Aorta (tissue), 5 donors: ENCODE measurements at places on chromosomes 13 and 19. TPM values are rescaled to one million over a fixed set of nuclear protein-coding genes. Genes with fewer than 3 reads are reported as not detected.

DNA sequence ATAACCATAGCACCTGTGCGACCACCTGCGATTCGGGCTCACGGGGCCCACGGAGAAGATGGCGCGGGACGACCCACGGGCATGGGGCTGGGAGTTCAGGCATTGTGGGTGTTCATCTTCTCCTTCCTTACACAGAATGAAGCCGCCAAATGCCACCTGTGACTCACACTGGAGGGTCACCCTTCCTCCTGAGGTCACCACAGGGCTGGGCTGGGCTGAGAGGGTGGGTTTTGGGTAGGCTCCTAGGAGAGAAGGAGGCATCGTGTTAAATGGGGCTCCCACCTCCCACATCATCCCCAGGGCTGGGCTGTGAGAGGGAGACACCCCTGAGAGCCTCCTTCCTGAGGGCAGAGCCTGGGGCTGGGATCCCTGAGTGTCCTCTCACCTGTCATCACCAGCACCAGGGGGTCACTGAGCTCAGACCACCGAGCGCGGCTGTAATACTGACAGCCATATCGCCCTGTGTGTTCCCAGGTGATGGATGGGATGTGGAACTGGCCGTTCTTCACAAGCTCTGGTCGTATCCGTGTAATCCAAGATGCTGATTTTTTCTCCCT, 1.4 kb downstream of the LILRB2 start:
- no peak overlapping the region for H3K4me3 ChIP-seq
- H3K27ac ChIP-seq, result no peak overlapping the region
- DNase-seq, result no peak
- no peaks in the 10 kb centered on the region for H3K36me3 ChIP-seq
- H3K4me1 ChIP-seq, result no peaks in the 10 kb centered on the region
- H3K27me3 ChIP-seq, result no peaks in the 10 kb centered on the region

- no peak for DNase-seq
- no peak overlapping the region for H3K4me3 ChIP-seq
- no peaks in the 10 kb centered on the region for H3K4me1 ChIP-seq
- no peaks in the 10 kb centered on the region for H3K36me3 ChIP-seq
These were observed 24.0 kb downstream of the SLC8A2 start for GRCh38 chr19:47447470-47448359.

GRCh38 chr19:55581145-55581822, 636 bp upstream of the ZNF579 start:
- H3K4me3 ChIP-seq, result peak overlapping the region; percentile 81
- peaks cover 2% of the 10 kb centered on the region for H3K36me3 ChIP-seq
- no peaks in the 10 kb centered on the region for H3K4me1 ChIP-seq
- peak overlapping the region; percentile 52 for H3K27ac ChIP-seq

GRCh38 chr19:31119951-31120690, 229.1 kb downstream of the TSHZ3 start:
- no peak overlapping the region for H3K27ac ChIP-seq
- H3K4me1 ChIP-seq, result no peaks in the 10 kb centered on the region
- H3K4me3 ChIP-seq, result no peak overlapping the region
- H3K36me3 ChIP-seq, result no peaks in the 10 kb centered on the region
- no peak for DNase-seq
- no peaks in the 10 kb centered on the region for H3K27me3 ChIP-seq

Gene SOX1
- not detected for total RNA-seq
